ENCODE measurements at places on chromosomes 4 and X. TPM values are rescaled to one million over a fixed set of nuclear protein-coding genes. Genes with fewer than 3 reads are reported as not detected.

DNA sequence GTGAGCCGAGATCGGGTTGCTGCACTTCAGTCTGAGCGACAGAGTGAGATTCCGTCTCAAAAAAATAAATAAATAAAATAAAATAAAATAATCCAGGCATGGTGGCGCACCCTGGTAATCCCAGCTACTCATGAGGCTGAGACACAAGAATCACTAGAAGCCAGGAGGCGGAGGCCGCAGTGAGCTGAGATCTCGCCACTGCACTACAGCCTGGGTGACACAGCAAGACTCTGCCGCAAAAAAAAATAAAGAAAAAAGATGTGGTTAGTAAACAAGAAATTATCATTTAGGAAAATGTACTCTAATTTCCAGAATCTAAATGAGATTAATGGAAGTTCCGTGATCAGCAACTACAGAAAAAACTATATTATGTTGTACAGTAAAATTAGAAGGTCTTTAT is 14.5 kb upstream of the LRBA start:
- no peak for DNase-seq

GRCh38 chr4:111128327-111128726 is 505.4 kb upstream of the PITX2 start:
- DNase-seq: no peak

- no peak for DNase-seq
These were observed 4.2 kb downstream of the LETM1 start for GRCh38 chr4:1851575-1852410.

DNA sequence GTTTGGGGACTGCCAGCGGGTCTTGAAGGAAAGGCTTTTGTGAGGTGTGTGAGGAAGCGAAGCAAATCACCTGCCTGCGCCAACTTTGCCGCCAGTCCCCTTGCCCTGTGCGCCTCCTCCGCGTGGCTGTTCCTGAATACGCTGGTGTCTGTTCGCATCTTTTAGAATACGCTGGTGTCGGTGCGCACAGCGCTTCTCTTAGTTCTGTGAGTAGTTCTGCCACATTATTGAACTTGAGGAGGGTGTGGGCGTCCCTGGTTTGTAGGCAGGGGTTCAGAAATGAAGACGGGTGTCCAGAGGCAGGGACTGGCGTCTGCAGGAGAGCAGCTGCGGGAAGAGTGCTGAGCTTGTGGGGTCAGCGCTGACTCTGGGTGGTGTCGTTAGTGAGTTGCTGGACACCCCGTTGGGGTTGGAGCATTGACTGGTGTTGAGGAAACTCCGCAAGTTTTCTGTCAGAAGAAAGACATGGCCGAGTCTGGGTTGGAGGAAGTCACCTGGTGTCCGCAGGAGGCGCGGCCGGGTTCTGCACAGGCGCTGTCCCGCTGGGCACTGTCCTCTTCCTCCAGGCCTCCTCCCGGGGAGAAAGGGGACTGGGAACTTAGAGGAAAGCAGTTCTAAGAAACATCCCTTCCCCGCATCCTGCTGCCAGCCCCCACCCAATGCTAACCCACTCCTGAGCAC is 930 bp downstream of the ZNF718 start:
- peak; percentile 54 for DNase-seq

- DNase-seq: peak; percentile 35
These were observed 30.1 kb downstream of the NEIL3 start for GRCh38 chr4:177339477-177340374.

DNA sequence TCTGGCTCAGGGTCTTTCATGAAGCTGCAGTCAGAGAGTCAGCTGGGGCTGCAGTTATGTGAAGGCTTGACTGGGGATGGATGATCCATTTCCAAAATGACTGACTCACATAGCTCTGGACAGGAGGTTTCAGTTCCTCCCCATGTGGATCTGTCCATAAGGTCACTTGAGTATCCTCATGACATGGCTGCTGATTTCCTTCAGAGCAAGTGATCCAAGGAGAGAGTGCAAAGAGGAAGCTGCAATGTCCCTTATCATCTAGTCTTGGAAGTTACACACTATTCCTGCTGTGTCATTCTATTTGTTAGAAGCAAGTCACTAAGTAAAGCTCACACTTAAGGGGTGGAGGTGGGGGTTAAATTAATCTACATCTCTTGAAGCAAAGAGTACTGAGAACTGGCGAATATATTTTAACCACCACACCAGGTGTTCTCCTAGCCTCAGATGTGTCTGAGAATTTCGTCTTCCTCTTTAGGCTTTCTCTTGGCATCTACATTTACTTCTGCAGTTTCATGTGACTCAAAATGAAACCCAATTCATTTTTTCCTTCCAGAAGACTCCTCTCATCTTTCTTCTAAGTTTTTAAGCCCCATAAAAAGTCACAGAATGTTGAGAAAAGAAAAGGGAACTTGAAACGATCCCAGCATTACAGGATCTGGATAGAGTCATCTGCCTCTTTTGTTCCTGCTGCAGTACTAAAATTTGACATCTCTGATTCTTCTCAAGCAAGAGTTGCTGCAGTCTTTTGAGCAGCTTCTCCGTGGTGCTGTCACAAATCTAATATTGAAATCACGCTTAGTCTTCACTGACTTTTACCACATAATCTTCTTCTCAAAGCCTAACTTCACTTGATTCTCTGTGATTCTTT is 3.8 kb upstream of the GRPR start:
- no peak for DNase-seq

DNA sequence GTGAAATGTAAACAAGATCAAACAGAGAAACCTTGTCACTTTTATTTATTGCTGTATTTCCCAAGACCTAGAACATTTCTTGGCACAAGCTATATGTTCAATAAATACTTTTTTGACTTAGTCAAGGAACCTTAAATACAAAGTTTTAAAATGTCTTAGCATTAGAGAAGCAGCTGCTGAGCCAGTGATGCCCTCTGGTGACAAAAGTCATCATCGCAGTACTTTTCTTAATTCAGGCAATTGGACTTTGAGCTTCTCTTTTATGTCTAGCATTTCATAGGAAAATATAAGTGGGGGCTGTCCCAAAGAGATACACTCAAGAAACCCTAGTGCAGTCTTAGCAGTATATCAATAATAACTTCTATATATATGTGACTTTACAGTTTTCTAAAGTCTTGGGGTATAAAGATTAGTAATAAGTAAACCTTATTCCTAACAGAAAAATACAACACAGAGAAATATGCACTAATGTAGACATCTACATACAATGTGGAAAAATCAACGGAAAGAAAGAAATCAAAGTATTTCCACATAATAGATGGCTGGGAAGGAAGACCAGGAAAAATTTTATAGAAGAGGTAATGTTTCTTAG is 118.4 kb downstream of the DTHD1 start:
- DNase-seq: no peak

DNA sequence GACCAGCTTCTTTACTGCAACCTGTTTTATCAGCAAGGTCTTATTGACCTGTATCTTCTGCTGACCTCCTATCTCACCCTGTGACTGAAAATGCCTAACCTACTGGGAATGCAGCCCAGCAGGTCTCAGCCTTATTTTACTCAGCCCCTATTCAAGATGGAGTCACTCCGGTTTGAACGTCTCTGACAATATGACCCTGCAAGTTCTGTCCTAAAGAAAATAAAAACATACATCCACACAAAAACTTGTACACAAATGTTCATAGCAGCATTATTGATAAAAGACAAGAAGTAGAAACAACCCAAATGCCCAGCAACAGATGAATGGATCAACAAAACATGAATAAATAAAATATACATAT is 59.5 kb upstream of the FAM9C start:
- DNase-seq: no peak

GRCh38 chr4:25839687-25840086 is 23.1 kb downstream of the SEL1L3 start:
- no peak for DNase-seq

The CENPC gene
- total RNA-seq: 12.3 TPM

The SLC34A2 gene
- total RNA-seq: not detected

The ATOH1 gene
- not detected for total RNA-seq

The KCNIP4 gene
- not detected for total RNA-seq

Measured in mammary epithelial cell (primary cell).